ENCODE measurements at places on chromosomes 4 and X.

DNA sequence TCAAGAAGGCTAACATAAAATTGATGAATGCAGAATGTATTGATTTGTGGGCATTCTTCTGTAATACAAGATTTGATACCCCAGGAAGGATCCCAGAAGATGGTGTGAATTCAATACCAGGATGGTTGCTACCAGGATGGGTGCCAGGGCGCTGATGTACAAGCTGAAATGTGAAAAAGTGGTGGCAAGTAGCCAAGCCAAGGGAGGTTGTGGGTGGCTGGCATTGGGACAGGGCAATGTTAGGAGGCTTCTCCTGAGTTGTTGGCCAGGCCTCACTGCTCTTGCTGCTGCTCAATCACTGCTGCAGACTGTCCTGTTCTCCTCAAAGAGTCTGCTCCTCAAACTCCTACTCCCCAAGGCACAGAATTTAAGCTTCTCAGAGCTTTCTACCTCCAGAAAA, 77.1 kb downstream of the RBM46 start:
- no peak for DNase-seq

DNA sequence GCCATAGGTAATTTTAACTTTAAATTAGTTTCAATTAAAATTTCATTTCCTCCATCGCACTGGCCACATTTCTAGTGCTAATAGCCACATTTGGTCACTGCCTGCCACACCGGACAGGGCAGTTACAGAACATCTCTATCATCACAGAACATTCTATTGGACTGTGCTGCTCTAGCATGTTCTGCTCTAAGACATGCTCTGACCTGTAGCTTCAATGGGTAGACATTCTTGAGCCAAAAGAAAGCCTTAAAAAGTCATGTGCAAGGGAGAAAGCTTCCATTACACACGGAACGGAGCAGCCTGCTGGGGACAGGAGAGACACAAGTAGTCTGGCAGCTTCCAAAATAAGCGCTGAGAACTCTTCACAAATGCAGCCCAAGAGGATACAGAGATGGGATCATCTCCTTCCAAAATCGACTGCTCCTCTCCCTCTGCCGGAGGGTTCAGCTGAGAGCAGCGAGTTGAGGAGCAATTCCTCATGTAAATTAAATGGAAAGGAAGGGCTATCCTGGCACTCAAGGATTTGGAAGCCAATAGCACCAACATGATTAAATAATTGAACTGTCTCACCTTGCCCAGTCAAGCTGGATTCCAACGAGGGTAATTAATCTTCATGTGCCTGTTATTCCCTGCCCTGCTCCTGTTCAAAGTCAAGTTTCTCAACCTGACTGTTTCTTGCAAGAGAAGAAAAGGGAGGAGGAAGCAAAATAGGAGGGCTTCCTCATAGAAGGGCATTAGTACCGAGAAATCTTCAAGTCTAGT, 336.4 kb upstream of the NOCT start:
- DNase-seq: no peak

GRCh38 chr4:34766935-34767334, 1477.4 kb downstream of the ARAP2 start:
- no peak for DNase-seq

- no peak for DNase-seq
These were observed 74.8 kb upstream of the GPRIN3 start for GRCh38 chr4:89382439-89382838.

DNA sequence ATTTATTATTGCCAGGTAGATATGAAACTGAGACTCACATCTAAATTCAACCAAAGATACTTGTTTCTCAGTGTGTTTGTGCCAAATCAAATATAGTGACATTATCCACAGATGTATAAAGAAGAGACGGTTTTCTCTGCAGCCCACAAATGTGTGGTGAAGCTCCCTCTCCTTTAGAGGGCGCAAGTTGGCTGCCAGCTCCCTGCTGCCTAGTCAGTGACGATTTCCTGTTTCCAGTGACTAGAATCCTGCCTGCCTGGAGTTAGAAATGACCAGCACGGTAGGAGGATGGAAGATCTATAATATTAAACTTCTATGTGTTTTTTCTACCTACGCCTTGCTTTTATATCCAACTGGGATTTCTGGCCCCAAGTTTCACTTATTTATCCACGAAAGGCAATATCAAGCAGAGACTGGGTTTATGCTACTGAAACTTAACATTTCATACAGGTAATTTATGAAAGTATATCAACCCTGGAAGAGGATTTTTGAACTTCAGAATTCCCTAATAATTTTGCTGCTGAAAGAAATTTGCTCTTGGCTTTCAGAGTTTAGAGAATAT, 1793.7 kb upstream of the TENM3 start:
- DNase-seq: no peak

GRCh38 chrX:40508560-40508959, 72.2 kb upstream of the ATP6AP2 start:
- no peak for DNase-seq

DNA sequence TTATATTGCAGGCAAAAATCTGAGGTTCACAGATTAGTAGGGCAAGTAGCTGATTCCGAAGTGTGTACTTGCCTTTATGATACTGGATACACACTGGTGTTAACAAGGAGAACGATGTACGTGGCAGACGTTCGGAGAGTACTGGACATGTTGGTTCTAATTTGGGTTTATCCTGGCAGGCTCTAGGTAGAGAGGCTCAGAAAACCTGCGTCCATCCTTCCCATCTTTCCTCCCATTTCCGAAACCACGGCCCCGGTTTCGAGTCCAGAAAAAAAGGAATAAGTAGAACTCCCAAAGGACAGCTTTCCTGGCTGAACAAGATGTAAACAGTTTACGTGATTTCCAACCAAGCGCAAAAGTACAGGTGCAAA, 351 bp upstream of the SLC30A9 start:
- no peak for DNase-seq

GRCh38 chrX:14295426-14295825, 233.9 kb upstream of the GLRA2 start:
- no peak for DNase-seq

DNA sequence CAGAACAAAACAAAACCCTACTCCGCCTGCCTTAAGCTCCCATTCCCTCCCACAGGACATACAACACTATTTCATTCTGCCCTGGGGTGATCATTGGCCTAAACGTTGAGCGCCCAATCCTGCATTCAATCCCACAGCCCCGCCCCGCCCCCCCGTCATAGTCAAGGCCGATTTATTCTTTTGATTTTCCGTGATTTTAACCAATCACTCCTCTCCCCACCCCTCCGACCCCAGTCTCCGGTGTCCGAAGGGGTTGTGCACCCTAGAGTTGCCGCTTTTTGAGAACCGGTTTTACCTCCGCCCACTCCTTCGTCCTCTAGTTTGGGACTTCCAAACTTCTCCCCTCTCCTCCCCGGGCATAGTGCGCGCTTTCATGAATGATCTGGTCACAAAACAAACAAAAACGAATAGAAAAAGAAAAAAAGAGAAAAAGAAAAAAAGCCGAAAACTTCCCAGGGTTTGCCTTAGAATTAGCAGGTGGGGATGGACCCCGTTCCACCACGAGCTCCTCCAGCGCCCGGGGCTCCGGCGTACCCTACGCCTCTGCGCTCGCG, 446 bp upstream of the UBE2A start:
- no peak for DNase-seq

GRCh38 chr4:66572949-66573348, 902.7 kb upstream of the EPHA5 start:
- no peak for DNase-seq

DNA sequence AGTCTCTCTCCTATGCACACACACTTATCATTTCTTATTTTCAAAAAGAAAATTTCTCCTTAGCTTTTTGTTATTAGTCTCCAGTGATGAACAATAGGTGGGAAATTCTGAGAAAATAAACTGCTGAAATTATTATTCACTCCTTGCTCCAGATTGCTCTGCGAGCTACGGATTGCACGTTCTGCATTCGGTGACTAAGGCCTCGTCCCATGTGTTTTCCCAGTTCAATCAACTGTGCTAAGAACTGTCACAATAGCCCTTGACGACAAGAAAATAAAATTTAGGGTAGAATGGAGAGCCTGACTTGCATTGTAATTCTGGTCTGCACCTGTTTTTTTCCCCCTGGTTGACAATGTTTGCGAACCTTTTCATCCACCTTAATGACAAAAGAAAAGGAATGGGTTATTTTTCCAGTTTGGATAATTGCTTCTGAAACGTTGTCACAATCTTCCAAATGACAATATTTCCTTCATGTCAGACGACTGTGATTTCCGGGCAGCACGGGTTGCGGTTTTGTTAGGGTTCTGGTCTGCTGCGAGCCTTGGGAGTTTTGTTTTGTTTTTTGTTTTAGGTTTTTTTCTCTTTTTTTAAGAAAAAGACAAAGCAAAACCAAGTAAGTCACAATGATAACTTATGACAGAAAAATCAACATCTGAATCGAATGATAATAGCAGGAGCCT, 124.5 kb upstream of the NOCT start:
- DNase-seq: no peak

- DNase-seq: no peak
These were observed 109.7 kb downstream of the NKX6-1 start for GRCh38 chr4:84389406-84389805.

DNA sequence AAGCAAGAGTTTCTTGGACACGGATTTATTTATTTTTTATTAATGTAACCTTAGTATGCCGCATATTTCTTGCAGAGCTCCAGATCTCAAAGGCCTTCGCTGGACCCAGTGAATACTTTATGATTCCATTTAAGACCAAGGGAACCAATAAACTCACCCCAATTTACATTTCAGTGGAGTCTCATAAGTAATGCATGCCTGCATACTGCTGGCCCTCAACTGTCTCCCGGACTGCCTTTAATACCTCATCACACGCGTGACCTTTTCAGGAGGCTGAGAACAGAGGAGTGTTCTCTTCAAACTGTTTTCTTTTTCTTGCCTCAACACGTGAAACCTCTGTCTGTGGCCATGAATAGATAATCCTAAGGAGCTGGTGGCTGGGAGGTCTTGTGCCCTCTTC, 240.9 kb downstream of the STIM2 start:
- DNase-seq: no peak

- no peak for DNase-seq
These were observed 92.6 kb upstream of the MAPK10 start for GRCh38 chr4:86452422-86452891.

DNA sequence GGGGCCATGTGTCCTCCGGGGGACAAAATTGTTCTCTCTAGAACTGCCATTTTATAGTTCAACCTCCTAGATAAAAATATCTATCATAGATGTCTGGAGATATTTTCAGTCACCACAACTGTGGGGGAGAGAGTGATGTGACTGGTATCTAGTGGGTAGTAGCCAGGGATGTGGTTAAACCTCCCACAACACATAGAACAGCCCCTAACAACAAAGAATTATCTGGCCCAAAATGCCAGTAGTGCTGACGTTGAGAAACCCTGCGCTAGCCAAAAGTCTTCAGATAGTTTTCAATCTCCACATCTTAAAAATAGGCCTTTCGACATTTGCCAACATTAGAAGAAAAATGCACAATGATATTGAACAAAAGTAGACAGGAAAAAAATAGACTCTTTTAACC, 19.0 kb upstream of the SUPT20HL2 start:
- DNase-seq: no peak

DNA sequence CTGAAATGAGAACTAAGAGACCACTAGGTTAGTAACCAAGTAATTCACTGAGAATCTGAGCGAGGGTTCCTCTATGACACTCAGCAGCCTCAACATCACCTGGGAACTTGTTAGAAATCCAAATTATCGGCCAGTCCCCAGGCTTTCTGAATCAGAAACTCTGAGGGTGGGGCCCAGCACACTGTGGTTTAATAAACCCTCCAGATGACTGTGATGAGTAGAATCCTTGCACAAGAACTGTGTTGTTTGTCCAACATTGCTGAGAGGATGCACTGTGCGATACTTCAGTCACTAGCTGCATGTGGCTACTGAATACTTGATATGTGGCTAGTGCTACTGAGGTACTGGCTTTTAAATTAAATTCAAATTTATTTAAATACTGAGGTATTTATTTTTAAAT, 243.9 kb downstream of the MAML3 start:
- no peak for DNase-seq

DNA sequence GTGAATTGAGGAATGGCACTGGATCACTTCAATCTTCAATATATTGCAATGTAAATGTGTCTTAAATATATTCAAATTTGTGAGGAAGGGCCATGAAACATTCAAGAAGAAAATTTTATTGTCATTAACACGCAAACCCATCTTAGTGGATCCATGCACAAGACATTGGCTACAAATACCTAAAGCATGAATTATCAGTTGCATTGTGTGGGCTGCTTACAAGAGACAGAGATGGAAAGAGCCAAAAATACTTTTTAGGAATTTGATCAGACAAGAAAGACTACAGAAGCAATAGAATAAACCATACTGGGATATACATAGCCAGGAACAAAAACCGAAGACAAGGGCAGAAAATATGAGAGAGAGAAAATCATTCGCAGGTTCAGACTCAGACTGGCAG, 616.2 kb upstream of the GRIA3 start:
- DNase-seq: no peak

GRCh38 chr4:105130945-105131344, 15.7 kb upstream of the TET2 start:
- DNase-seq: no peak

DNA sequence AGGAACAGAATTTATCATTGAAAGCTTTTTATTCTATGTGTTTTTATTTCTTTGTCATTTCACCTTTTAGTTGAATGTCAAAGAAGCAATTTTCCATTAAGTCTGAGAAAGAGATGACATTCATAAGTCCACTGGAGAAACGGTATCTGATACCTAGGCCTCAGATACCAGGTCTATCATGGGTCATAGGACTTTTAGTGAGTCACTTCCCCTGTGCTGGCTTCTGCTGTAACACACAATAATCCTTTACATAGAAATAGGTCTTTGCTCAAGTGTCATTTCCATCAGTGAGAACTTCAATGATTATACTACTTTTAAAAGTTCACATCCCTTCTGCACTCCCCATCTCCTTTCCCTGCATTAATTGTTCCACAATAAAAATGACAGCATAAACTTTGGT, 125.5 kb upstream of the ARMCX2 start:
- no peak for DNase-seq

- no peak for DNase-seq
These were observed 75.0 kb downstream of the EVC start for GRCh38 chr4:5785806-5786680.

DNA sequence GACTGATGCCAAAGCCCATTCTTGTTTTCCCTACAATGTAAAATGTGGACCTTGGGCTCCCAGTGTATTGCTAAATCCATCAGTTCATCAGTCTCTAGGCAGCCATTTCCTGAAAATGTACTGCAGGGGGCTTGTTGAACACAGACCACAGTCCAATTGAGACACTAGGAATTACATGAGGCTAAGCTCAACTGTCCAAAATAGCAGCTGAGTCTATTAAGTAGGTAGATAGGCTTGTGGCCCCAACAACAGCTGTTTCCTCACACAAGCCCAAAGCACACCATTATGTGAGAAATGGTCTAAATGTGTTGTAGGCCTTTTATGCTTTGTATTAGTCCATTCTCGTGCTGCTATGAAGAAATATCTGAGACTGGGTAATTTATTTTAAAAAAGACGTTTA, 60.0 kb upstream of the PAK3 start:
- DNase-seq: no peak

GRCh38 chr4:52076731-52077130, 25.6 kb downstream of the SPATA18 start:
- no peak for DNase-seq

- DNase-seq: no peak
These were observed 19.5 kb upstream of the CXCR3 start for GRCh38 chrX:71637848-71638247.
